Naive thymus-derived CD4-positive, alpha-beta T cell (primary cell): ENCODE measurements at places on chromosomes 7 and 10.

GRCh38 chr10:92544296-92544695, 29.6 kb downstream of the IDE start:
- peak; percentile 1 for DNase-seq

GRCh38 chr7:138545123-138545522, 85.1 kb downstream of the TRIM24 start:
- DNase-seq = no peak

DNA sequence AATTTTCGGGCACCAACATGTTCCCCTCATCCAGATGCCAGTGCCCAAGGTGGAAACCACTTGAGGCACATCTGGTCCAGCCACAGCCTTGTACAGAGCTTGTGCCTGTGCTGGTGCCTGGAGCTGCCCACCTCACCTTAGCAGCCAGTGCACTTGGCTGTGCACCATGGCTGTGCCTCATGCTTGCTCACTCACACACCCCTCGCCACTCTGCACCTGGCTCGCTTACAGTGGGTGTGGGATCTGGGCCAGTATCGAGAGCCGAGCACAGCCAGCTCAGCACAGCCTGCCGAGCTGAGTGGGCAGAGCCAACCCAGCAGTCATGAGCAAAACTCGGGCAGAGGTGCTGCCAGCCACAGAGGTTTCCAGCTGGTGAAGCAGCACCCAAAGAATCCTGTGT, 139.9 kb upstream of the NUPR2 start:
- DNase-seq = no peak

- DNase-seq = no peak
These were observed 19.1 kb upstream of the TPK1 start for GRCh38 chr7:144854839-144855424.

DNA sequence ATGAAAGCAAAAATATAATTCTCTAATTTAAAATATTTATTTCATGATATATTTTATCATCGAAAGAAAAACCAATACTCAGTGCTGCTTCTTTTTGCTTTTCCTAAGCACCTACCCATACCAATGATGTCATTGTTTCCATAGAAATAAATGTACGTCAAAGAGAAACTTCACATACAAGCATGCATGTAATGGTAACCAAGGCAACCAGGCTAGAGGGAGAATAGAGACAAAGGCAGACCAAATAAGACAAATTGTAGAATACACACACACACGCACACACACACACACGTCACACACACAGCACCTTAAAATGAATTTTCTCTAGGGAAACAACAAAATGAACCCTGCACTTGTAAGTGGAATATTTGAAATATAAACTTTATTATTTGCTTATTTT, 75.5 kb downstream of the MACC1 start:
- no peak for DNase-seq

GRCh38 chr7:80968606-80969005, 49.8 kb upstream of the SEMA3C start:
- DNase-seq = no peak
